ENCODE measurements at places on chromosomes 2 and 18. TPM values are rescaled to one million over a fixed set of nuclear protein-coding genes. Genes with fewer than 3 reads are reported as not detected.
A peak's percentile ranks its signal among the peaks of the same experiment; 100 is the strongest.

HOXD10 gene
- total RNA-seq, result not detected

NEU2 gene
- total RNA-seq, result not detected

ICA1L gene
- total RNA-seq, result 2.0 TPM

CD226 gene
- total RNA-seq, result 136 TPM

RUFY4 gene
- 0.19 TPM for total RNA-seq

DNAH7 gene
- total RNA-seq, result not detected

- no peak for ATAC-seq
These were observed 168.2 kb downstream of the LRRTM1 start for GRCh38 chr2:80136338-80136737.

GRCh38 chr2:59029058-59029457 lies 787.9 kb upstream of the FANCL start:
- ATAC-seq, result no peak

DNA sequence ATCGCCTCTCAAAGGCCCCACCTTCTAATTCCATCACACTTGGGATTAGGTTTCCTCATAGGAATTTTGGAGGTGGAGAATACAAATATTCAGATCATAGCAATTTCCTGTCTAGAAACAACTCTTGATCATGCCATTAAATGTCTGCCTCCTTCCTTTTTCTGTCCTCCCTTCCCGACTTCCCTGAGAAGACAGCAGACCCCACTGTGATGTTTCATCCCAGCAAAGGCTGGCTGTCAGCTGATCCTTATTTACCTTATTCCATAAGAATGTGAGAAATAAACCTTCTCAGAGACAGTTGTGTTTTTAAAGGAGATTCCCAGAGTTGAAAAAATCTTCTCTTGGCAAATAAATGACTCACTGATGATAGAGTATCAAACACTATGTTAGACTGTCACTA lies 133.9 kb downstream of the TDRD15 start:
- no peak for ATAC-seq

GRCh38 chr2:120289221-120289906 lies 36.7 kb downstream of the RALB start:
- no peak for ATAC-seq

DNA sequence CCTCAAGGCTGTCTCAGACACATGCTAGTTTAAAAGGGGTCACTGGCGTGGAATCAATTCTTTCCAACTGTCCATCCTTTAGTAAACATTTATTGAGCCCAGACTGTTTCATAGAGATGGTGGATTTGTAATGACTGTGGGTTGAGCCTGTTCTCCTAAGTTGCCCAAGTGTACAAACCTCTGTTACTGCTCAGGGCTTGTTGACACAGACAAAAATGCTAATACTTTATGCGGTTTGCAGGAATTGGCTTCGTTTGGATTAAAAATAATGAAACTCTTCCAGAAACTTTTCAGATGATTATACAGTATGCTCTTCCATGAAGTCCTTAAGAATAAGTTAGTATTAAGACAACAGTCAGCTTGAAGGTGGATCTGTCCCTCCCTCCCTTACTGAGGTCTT lies 83.6 kb upstream of the MGAT5 start:
- no peak for ATAC-seq

DNA sequence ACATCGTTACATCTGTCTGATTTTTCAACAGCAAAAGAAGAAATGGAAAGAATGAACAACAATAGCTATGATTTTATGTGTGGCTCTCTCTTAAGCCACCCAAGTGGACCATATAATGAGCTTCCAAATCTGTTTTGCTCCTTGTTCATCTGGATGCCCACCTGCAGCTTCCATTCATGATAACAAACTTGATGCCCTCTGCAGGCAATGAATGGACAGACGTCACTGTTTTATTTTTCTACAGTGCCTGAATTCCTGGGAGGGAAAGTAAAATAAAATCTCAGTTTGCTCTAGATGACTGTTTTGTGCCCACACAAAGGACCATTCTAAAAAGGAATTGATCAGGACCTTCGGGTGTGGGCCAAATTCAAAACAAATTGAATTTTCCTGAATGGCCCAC lies 5.0 kb downstream of the MREG start:
- no peak for ATAC-seq

DNA sequence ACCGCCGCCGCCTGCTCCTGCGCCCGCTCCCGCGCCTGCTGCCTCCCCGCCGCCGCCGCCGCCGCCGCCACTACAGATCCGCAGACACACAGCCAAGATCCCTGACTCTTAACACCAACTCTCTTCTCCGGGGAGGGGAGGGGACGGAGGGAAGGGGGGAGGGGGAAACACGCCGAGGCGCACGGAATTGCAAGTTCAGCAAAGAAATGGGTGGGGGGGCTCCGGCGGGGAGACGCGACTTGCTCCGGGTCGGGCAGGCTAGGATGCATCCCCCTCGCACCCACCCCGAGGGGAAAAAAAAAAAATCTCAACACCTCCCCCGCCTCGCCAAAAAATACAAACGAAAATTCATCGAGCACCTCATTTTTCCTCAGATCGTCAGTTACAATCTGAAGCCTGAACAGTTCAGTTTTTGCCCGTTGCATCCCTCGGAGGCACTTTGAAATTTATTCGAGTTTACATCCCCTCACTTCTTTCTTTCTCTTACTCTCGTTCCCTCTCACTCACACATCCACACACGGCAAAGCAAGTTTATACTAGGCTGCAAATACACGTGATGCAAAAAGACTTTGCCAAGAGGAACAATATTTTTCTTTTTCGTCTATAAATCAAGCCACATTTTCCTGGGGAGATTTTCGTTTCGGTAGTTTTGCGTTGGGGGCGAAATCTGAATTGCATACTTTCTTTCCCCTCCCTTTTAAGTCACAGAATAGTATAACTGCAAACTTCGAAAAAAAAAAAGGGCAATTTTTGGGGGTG lies at the start of gene TCF4:
TCF4 (minus strand) TSS at position 82 of the 759 bp plus-strand sequence. CDS start 1,076 bp downstream, outside the sequence.
- no peak for ATAC-seq

- peak; percentile 32 for ATAC-seq
These were observed 3.2 kb upstream of the TGOLN2 start for GRCh38 chr2:85330839-85331636.

DNA sequence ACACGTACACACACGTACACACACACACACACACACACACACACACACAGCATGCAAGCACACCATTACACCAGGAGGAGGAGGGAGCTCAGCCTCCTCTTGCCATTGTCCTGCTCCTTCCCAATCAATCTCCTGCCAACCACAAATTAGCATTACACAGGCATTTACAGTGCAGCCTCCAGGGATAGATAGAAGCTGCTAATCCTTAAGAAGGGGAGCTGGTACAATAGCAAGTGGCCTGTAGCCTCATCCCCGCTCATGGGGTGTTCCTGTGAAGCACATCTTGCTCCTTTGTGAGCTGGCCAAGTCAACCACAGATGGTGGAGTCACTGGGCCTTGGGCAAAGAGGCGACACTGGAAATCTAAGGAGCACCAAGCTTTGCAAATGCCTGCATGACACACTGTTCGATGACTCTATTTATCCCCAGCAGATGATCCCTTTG lies 110.3 kb upstream of the PKDCC start:
- ATAC-seq, result no peak

- peak; percentile 54 for ATAC-seq
These were observed 51.5 kb downstream of the NCK2 start for GRCh38 chr2:105796131-105796638.

DNA sequence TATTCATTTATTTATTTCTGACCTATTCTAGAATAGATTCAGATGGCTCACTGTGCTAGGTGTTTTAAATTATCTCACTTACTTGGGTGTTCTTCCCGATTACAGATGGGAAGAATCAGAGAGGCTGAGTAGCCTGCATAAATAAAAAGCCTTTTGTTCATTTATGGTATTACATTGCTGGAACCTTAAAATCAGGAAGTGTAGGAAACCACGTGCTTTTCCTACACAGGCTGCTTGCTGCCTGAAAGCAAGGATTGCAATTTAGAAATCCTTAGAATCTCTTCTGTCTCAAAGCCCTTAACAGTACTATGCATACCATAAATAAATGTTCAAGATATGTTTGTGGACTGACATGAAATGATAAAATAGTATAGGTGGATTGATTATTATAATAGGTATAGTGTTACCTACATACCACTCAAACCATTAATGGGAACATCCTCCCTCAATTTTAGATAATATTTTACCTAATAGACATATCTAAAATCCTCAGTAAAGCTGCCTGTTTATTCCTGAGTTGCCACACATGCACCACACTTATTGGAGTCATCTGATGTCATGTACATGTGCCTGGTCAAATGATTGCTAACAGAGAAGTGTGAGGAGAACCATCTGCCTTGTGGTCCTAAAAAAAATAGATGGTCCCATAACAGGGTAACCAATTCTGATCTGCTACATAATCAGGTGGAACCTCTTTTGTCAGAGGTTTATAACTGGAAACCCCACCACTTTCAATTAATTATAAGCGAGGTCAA lies 73.5 kb upstream of the C2orf15 start:
- no peak for ATAC-seq

DNA sequence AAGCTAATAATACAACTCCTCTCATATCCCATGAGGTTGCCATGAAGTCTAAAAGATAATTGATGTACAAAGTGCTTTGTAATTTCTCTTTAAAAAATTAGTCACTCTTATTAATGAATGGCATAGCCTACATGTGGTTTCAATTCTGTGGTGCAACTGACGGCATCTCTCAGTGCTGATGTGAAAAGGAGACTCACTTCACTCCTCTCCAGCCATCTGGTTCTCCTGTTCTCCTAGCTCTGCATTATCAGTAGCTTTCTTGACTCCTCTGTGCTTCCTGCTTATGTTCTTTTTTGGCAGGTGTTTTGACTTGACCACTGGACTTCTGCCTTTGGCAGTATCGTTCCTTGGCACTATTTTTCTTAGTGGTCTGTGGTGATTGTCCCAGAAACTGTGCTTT lies 134.9 kb upstream of the ZFP36L2 start:
- peak; percentile 52 for ATAC-seq

- no peak for ATAC-seq
These were observed 187.7 kb downstream of the FAM210A start for GRCh38 chr18:13538630-13539029.
